T-helper 1 cell (primary cell): ENCODE measurements at places on chromosomes 4 and X.

GRCh38 chr4:104344342-104344980, 150.2 kb downstream of the CXXC4 start:
- DNase-seq = no peak

- DNase-seq = no peak
Measured at GRCh38 chr4:124936427-124936826, 223.9 kb upstream of the ANKRD50 start.

DNA sequence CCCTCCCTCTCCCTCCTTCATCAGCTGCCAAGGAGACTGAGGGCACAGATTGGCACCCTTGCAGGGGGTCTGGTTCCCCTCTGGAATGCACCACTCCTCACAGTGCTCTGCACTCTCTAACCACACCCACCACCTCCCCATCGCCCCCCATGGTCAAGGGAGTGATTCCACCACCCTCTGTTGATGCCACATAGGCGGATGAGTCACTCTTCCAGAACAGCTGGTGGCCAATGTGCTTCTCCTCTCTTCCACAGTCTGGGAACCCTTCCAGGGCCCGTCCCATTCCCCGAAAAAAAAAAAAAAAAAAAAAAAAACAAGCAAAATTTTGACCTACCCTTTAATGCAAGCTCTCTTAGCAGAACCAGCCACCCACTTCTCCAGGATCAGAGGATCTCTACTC, 341.3 kb upstream of the KLF3 start:
- no peak for DNase-seq

GRCh38 chr4:104064646-104065577, 345.1 kb upstream of the TACR3 start:
- no peak for DNase-seq

GRCh38 chrX:32987142-32987541, 224.2 kb downstream of the DMD start:
- no peak for DNase-seq

DNA sequence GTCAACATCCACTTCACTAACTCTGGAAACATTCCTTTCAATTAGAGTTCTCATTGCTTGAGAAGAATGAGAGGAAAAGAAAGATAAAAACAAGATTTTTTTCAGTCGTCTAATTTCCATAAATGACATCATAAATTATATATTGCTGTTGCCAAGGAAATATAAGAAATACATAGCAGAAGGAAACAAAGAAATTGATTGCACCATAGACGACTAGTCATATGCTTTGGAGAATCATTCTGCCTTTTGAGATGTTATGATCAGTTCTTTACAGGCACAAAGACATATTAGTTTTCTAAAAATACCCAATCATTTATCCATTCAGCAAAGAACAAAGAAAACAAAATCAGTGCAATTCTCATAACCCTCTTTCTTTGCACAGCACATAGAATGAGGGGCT, 672 bp upstream of the C1QTNF7 start:
- DNase-seq = no peak

DNA sequence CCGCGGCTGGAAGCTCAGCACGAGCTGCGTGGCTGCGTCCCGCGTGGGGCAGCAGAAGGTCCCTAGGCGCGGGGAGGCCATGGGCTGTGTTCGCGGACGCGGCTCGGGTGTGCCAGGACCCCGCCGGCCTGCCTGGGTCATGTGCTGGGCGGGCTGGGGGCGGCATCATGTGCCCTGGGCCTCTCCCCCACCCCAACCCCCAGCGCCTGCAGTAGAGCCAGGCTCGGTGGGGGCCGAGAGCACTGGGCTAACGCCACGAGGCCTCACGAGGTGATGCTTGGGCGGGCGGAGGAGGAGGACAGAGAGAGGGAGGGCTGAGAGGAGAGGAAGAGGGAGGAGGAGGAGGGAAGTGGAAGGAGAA, at the start of gene GPR143:
Gene GPR143 (minus strand): TSS at position 111 of the 361 bp plus-strand sequence. CDS start 30 bp downstream, at position 81.
- DNase-seq = no peak

DNA sequence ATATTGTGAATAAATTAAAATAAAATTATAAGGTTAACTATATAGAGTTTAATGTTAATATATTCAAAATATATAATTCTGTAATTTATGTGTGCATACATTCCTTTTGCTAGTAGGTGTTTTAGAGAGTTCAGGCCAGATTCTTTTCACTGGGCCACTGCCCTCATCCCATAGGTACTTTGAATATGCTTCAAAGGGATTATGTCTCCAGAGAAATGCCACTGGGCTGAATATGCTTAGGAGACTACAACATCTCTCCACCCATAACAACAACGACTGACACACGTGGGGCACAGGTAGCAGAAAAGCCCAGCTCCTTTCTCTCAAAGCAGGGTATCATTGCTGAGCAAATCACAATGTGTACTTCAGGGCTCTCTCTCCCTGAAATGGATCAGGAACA, 290.9 kb upstream of the TACR3 start:
- DNase-seq = no peak

DNA sequence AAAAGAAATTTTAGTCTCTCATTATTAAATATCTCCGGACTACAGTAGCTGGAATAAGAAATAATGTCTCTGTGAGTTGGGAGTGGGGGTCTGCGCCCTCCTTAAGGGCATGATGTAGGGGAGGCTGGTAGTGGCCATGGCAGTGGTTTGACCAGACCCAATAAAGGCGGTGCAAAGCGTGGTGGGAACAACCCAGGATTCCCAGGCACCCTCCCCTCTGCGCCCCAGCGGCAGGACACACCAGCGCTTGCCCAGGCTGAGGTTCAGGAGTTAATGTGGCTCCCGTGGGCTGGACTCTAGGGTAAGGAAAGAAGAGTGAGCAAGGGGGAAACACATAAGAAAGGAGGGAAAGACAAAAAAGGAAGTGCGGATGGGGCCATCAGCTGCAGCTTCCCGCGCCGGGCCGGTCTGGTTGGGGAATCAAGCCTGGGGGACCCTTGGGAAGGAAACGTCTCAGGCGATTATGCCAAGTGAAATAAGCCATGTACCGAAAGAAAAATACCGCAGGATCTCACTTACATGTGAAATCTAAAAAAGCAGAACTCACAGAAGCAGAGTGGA, 157.5 kb upstream of the SMIM31 start:
- DNase-seq = no peak

DNA sequence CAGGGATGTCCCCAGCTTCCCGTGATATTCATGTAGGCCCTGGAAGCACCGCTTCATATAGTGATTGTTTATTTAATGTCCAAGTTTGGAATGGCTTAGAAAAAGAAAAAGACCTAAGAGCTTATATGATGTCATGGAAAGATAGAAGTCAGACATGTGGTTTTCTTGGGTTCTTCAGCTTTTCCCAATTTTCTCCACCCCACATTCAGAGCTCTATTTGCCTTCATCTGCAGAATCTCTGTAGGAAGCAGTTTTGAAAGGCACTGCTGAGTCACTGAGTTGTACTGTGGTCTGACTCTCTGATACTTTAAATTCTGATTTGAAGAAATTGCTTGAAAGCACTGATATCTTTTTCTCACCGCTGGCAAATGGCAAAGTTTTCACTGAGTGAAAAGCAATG, 120.6 kb upstream of the EDNRA start:
- no peak for DNase-seq

DNA sequence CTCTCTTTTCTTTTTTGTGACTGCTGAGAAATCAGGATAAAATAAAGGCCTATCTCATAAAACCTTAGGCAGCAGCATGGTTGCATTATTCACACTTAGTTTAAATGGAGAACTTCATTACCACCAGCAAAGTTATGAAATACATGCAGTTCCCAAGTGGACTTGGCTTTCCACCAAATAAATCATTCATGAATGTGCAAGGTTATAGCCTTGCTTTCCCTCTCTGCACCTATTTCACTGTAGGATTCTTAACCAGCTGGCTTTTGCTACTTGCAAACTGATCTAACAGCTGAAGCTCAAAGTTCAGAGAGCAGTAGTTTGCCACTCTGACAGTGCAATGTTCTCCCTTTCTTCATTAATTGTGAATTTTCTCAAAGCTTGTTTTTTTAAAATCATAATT, 140.1 kb upstream of the SMIM31 start:
- no peak for DNase-seq

- DNase-seq = no peak
Measured at GRCh38 chr4:18111081-18111480, 89.5 kb upstream of the LCORL start.

DNA sequence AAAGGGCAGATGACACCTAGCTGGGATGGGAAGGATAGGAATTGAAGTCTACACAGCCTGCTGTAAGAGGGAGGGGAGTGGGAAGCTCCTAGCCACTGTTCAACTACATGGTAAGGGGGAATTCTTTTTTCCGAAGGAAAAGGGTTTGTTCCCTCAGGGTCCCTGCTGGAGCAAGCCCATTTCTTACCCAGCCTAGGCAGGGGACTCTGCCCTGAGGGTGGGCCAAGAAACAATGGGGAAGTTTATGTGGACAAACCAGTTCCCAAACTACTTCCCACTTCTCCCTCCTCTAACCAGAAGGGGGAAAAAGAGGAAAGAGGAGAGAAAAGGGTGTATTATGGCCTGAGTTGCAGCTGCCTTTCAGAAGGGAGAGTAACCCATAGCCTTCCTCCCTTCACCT, 13.5 kb upstream of the VSIG4 start:
- no peak for DNase-seq

DNA sequence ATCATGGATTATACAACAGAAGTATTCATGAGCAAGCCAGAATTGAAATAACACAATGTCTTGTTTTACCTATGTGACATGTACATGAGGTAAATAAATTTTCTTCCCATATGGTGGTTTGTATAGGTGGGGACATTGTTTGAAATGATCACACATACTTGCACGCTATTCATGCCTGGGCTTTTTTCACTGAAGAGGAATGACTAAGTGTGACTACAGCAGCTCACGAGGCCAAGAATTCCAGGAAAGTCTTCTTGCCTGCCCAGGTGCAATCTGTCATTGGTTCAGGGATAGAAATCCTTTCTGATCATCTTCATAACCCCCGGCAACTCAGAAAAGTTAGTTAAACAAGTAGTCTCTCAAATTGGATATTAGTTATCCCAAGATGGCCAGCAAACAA, 36.3 kb upstream of the AREG start:
- no peak for DNase-seq

GRCh38 chr4:723751-724530, 18.3 kb downstream of the PCGF3 start:
- no peak for DNase-seq
